ENCODE measurements at places on chromosomes 4 and X.

- no peak for DNase-seq
These were observed 16.0 kb upstream of the FGF2 start for GRCh38 chr4:122810669-122811068.

- no peak for DNase-seq
These were observed 1626.0 kb upstream of the TENM3 start for GRCh38 chr4:180617196-180617595.

GRCh38 chrX:45667666-45668065 is 467.0 kb upstream of the DIPK2B start:
- DNase-seq = no peak

DNA sequence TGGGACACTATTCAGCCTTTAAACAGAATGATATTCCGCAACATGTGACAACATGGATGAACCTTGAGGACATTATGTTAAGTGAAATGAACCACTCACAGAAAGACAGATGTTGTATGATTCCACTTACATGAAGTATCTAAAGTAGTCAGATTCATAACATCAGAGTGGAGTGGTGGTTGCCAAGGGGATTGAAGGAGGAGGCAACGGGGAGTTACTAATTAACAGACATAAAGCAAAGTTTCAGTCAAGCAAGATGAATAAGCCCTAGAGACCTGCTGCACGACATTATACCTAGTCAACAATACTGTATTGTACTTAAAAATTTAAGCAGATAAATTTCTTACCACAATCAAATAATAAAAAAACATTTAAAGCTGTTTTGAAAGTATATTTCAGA is 105.0 kb upstream of the NR0B1 start:
- DNase-seq = no peak

- DNase-seq = no peak
These were observed 16.1 kb upstream of the CXCL3 start for GRCh38 chr4:74054483-74055047.

DNA sequence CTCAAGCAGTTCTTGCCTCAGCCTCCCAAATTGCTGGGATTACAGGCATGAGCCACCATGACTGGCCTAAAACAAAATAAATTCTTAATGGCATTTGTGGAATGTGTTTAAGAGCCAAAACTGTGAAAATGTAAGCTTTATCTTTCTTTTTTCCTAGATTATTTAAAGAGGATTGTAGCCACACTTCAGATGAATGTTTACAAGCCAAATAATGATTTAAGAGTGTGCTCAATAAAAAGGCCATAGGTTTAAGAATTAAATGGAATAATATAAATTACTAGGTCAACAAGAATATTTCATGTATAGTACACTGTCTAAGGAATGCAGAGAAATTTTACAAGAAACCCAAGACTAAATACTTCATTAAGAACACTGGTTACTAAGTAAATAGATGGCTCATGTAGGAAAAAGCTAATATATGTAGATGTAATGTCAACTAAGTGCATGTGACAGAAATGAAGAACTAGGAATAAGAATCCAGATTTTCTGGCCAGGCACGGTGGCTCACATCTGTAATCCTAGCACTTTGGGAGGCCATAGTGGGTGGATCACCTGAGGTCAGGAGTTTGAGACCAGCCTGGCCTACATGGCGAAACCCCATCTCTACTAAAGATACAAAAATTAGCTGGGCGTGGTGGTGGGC is 21.3 kb upstream of the UGDH start:
- no peak for DNase-seq

GRCh38 chr4:159289682-159290081 is 186.8 kb downstream of the RAPGEF2 start:
- DNase-seq = no peak

DNA sequence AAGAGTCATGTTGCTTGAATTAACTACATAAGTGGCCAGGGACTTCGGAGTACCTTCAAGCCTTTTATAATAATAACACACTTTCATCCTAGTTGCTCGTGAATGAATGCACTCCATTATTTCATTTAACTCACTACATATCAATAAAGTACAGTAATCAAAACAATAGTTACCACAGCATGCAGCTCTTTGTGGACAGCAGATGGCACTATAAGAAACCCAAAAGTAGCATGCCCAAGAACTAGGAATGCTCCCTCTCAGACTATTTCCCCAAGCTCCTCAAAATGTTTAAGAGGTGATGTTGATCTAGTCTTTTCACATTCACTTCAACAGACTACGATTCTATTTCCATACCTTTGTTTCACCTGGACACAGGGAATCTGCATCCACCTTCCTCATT is 500.8 kb upstream of the DIAPH2 start:
- DNase-seq = no peak

- DNase-seq = no peak
These were observed 20.7 kb upstream of the GRXCR1 start for GRCh38 chr4:42871671-42872290.

GRCh38 chr4:80074069-80074468 is 1.0 kb upstream of the ANTXR2 start:
- DNase-seq = no peak

DNA sequence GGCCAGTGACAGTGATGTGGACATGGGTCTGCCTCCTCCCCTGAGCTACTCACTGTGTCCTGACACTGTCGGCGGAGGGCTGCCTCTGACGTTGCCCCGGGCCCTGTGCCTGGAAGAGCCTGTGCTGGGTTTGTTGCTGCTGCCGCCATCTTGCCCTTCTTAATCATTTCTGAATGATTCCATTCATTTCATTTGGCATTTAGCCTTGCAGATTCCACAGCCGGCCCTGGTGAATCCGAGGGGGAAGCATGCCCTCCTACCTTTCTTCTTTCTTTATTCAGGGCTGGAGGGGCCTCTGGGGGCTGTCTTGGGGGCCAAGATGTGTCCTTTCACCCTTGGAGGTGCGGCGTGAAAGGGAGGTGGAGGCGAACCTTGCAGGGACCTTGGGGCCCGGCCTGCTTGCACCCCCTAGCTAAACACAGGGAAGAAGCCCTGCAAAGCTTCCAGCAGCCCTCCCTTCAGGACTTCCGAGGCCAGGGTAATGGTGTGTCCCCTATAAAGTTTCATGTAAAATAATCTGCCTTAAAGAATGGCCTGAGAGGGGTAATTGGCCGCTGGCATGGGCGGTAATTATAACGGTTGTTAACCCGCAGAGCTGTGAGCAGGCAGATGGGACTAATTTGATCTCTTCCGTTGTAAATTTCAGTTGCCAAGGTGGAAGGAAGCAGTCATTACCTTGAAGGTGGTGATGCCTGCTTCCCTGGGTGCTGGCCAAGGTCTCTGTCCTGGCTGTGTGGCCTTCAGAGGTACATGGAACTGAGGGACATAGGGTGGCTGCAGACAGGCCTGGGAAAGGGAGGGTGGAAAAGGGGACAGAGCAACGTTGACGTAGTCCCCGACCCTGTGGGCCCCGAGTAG is 92.3 kb downstream of the PSAPL1 start:
- no peak for DNase-seq

DNA sequence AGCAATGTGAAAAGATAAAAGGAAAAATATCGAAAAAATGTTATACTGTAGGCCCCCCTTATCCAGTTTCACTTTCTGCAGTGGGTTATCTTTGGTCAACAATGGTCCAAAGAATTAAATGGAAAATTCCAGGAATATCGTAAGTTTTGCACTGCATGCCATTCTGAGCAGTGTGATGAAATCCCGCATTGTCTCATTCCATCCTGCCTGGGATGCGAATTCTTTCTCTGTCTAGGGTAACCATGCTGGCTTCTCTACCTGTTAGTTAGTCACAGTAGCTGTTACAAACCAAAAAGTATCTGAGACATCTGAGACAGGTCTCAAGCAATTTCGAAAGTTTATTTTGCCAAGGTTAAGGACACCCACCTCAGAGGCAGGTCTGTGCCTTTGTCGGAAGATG is 170.3 kb downstream of the COX18 start:
- DNase-seq = no peak

DNA sequence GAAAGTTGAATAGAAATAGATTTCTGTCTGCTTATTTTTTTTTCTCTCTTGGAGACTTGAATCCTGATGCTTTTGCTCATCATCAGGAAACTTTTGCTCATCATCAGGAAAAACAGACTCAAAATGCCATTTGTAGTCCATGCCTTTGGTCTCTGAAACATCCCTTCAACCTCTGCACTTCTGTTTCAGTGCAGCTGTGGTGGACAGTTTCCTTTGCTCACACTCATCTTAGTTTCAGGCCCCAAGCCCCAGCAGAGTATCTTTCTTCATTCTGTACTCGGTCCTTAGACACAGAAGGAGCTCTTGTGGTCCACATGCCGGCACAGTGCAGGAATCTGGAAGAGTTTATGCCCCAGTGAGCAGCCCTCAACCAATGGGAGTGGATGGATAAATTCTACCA is 337.9 kb downstream of the PPP3CA start:
- DNase-seq = no peak

DNA sequence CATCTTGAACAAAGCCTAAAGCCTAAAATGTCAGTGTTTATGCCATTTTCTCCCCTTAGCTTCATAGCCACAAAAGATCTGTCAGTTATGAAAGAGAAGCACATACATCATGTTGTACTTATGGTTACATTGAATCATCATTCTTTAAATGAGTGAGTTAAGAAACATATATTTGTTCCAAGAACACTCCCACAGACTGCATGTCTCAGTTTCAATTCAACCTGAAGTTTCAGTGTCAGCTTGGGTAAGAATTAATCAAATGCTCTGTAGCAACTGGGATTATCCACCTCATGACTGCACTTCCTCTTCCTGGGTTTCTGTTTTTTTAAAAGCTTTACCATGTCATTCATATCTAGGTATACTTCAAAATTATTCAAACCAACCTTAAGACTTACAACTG is 3.9 kb upstream of the TMPRSS11B start:
- DNase-seq = no peak

- DNase-seq = no peak
These were observed 68.9 kb downstream of the INPP4B start for GRCh38 chr4:142777045-142777743.

DNA sequence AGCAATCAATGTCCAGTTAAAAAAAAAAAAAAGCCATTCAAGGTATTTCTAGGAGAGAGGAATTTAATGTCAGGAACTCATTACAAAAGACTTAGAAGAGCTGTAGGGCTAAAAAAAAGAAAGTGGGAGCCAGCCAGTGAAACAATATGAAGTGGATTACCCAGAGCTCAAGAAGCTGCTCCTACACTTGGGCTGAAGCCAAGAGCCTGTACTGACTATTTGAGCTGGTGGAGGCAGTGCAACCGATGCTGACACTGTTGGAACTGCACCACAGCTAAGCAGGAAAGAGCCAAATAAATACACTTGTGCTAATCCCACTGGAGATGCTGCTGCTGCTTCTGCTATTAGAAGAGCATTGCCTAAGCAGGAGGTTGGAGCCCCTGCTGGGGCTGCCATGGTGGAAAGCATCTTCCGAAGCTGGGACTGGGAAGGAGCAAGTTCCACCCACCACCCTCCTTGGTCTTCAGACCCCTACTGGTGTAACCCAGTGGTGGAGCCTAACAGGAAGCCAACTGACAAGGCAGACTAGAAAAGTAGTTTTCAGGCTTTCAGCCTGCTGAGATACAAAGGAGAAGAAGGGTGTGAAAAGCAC is 65.4 kb downstream of the CXXC4 start:
- DNase-seq = no peak

GRCh38 chr4:2944586-2945526 is 18.4 kb downstream of the NOP14 start:
- no peak for DNase-seq

- DNase-seq = no peak
These were observed 15.3 kb downstream of the ATP7A start for GRCh38 chrX:77925764-77926163.

DNA sequence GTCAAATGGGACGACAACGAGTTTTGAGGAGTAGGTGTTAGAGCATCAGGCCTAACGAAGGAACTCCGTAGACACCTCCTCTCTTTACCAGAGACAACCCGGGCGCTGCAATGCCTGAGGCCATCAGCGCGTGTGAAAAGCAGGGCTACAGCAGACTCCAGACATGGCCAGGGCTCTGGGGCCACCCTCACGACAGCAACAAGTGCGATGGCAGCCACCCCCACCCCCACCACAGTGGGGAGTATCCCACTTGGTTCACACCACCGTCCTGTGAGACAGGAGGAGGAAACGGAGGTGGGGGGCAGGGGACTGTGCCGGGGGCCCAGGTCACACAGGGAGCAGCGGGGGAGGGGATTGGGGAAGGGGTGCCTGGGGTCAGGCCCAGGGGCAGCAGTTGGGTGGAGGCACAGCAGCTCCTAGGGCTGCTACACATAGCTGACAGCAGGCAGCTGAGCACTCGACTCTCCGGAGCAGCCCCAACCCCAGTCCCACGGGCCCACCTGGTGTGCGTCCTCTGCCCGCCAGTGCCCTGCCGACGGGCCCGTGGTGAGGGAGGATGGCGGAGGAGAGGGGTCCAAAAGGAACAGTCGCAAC is 8.5 kb downstream of the LRPAP1 start:
- DNase-seq = no peak

Measured in NCI-H1436 treated with DMSO at 0.1 percent for 48 hours (cell line).